Spinal cord (tissue), 10 donors: ENCODE measurements at places on chromosomes 1 and 21. TPM values are rescaled to one million over a fixed set of nuclear protein-coding genes. Genes with fewer than 3 reads are reported as not detected.

ARID4B gene
- 48.4 TPM for total RNA-seq

TTC24 gene
- not detected for total RNA-seq

NBPF6 gene
- total RNA-seq, result not detected

DNA sequence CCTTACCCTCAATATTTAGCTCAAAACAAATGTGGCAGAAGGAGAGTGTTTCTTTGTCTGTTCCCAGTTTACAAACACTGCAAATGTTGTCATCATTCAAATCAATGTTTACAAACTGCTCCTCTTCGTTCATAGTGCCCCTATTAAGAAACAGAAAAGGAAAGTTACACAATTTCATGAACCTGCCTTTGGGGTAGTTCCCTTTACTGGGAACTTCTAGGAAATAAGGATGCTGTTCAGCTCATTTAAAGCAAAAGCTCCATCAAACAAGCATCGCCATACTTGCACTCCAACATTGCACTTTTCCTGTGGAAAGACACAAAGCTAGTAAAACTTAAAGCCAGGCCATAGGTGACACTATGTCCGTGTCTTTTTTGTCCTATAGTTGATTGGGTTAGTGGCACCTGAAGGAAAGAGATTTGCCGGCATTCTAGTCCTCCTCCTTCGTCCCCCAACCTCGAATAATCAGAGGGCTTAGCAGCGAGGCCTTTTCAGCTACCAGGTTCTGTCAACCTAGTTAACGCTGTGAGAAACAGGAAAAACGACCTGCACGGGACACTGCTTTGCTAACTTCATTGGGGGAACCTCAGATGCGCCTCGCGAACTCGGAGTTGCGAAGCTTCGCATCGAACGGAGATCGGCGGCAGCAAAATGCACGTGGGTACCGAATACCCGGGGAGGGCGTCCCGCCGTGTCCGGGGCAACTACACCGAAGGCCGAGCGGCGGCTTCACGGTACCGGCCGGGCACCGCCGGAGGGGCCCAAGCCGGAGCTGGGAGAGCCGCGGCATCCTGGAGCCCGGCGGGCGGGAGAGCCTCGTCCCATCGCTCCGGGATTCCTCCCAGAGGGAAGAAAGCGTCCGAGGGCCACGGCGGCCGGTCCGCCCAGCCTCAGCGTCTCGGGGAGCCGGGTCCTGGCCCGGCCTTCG, 706 bp downstream of the C21orf91 start:
- H3K4me1 ChIP-seq, result no peaks in the 10 kb centered on the region
- peak overlapping the region; percentile 81 for H3K27ac ChIP-seq
- no peaks in the 10 kb centered on the region for H3K27me3 ChIP-seq
- H3K4me3 ChIP-seq, result peak overlapping the region; percentile 67

- H3K27me3 ChIP-seq, result peaks cover 2% of the 10 kb centered on the region
- H3K4me3 ChIP-seq, result peak overlapping the region; percentile 83
- no peaks in the 10 kb centered on the region for H3K36me3 ChIP-seq
These were observed 868 bp downstream of the C1orf21 start for GRCh38 chr1:184387476-184388318.

DNA sequence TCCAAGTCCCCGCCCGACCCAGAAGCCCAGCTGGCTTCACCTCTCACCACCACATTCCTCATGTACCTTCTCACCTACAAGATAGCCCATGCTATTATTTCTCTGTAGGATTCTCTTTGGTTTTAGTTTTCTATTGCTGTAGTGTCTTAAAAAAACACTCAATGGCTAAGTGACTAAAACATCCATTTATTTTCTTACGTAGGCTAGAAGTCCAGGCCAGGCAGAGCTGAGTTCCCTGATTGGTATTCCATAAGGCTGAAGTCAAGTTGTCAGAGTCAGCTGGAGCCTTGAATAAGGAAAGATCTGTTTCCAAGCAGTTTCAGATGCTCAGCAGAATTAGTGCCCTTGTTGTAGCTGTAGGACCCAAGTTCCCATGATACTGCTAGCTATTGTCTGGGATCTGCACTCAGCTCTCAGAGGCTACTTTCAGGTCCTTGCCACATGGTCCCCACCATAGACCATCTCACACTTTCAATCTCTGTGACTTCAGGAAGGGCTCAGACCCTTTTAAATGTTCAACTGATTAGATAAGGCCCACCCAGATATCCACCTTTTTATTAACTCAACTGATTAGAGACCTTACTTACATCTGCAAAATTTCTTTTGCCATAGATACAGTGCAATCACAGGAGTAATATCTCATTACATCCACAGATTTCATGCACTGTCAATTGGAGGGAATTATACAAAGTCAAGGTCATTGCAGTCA, 371.0 kb downstream of the TGFB2 start:
- H3K4me3 ChIP-seq, result no peak overlapping the region
- H3K36me3 ChIP-seq, result no peaks in the 10 kb centered on the region
- no peak overlapping the region for H3K27ac ChIP-seq
- no peak for DNase-seq

GRCh38 chr1:54112705-54113368, 40.0 kb downstream of the CDCP2 start:
- no peak for DNase-seq
- no peaks in the 10 kb centered on the region for H3K36me3 ChIP-seq
- no peak overlapping the region for H3K27ac ChIP-seq

DNA sequence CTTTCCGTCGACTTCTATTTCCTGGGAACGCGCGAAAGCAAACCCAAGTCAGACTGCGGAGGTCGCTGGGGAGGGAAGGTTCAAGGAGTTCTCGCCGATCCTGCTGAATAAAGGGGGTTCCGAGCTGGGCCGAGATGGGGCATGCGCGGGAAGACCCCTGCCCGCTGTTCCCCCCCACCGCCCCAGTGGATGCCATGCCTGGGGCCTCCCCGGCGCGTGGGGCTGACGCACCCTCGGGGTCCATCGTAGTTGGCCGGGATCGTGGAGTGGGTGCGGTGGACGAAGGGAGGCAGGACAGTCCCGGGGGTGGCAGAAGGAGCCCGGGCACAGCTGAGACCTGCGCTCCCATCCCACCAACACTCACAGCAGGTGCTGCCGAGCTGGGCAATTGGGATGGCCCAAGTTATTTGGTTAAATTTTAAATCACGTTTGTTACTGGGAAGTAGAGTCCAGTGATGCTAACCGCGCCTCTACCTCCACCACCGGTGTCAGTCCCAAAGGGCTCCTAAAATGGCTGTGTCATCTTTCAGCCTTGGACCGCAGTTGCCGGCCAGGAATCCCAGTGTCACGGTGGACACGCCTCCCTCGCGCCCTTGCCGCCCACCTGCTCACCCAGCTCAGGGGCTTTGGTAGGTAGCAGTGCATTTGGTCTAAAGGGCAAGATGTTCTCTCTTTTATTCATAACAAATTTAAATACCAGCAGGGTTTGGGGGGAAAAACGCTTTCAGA, 801 bp downstream of the MX1 start:
- H3K27ac ChIP-seq, result no peak overlapping the region
- no peaks in the 10 kb centered on the region for H3K36me3 ChIP-seq
- H3K27me3 ChIP-seq, result peaks cover 17% of the 10 kb centered on the region

GRCh38 chr1:205441318-205441633, 14.6 kb downstream of the BLACAT1 start:
- peaks cover 84% of the 10 kb centered on the region for H3K4me1 ChIP-seq
- no peaks in the 10 kb centered on the region for H3K27me3 ChIP-seq
- no peak overlapping the region for H3K4me3 ChIP-seq
- peaks cover 8% of the 10 kb centered on the region for H3K36me3 ChIP-seq
- H3K27ac ChIP-seq, result no peak overlapping the region

GRCh38 chr1:228272331-228272791, 64.5 kb downstream of the OBSCN start:
- peaks cover 53% of the 10 kb centered on the region for H3K36me3 ChIP-seq
- no peak overlapping the region for H3K27ac ChIP-seq
- H3K27me3 ChIP-seq, result peaks cover 5% of the 10 kb centered on the region
- no peak for DNase-seq
- H3K4me3 ChIP-seq, result no peak overlapping the region
- H3K4me1 ChIP-seq, result peaks cover 18% of the 10 kb centered on the region

CLCA4 gene
- total RNA-seq, result 0.17 TPM

DNA sequence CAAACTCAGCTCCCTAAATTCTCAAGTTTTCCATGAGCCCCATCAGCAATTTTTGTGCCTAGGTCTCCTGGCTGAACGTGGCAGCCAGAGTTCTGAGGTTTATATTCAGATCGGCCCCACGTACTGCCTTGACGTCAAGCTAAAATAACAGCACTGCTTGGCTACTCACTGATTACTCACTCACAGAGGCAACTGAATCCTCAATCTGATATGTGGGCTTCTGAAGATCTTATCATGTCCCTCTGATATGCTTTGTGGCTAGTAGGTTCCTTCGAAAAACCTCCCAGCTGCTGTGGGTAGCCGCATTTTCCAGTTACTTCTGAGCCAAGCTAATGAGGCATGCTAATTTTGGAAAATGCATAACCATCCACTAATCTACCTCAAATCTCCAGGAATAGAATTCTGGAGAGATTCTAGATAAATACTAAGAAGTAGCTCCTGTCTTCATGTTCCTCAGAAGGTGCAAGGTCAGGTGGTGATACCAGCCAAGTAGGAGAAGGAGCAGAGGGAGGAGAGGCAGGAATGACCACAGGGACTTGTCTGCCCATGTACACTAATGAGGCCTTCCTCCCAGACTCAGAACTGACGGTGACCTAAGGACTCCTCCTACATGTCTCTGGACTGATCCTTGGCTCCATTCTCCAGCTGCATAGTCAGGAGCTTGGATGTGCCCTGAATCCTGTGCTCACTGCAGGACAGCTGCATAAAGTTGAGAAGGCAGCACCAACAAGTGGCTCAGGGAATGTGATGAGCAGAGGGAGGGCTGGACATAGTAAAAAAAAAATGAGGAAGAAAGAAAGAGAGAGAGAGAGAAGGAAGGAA, 263.7 kb downstream of the TNR start:
- no peak overlapping the region for H3K27ac ChIP-seq
- no peaks in the 10 kb centered on the region for H3K27me3 ChIP-seq
- DNase-seq, result no peak

DNA sequence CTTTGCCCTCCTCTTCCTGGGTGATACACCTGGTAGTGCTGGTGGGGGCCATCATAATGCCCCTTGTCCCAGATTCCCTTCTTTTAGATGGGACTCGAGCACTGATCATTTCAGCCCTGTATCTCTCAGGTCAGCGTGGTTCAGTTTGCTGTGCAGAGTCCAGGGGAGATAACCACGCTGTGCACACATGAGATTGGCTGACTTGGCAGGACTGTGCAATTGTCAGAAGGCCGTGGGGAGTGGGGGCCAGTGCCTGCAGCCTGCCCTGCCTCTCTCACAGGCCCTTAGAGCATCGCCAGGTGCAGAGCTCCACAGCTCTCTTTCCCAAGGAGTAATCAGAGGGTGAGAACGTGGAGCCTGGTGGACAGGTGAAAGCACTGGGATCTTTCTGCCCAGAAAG, 15.2 kb downstream of the EPHX1 start:
- no peak overlapping the region for H3K4me3 ChIP-seq
- no peaks in the 10 kb centered on the region for H3K27me3 ChIP-seq
- no peak for DNase-seq
- H3K4me1 ChIP-seq, result peaks cover 21% of the 10 kb centered on the region
- peaks cover 16% of the 10 kb centered on the region for H3K36me3 ChIP-seq

- no peak overlapping the region for H3K27ac ChIP-seq
- H3K4me3 ChIP-seq, result peak overlapping the region; percentile 12
- no peak for DNase-seq
- H3K36me3 ChIP-seq, result peaks cover 48% of the 10 kb centered on the region
- H3K4me1 ChIP-seq, result peaks cover 9% of the 10 kb centered on the region
- H3K27me3 ChIP-seq, result no peaks in the 10 kb centered on the region
These were observed 1.1 kb downstream of the CCDC17 start for GRCh38 chr1:45622524-45623394.

NEK2 gene
- total RNA-seq, result 6.9 TPM

OXCT2 gene
- total RNA-seq, result 1.8 TPM
